ENCODE measurements at places on chromosomes 13 and 19. TPM values are rescaled to one million over a fixed set of nuclear protein-coding genes. Genes with fewer than 3 reads are reported as not detected.

GRCh38 chr19:2044709-2045500, 6.1 kb downstream of the MKNK2 start:
- H3K4me3 ChIP-seq: no peak overlapping the region
- H3K4me1 ChIP-seq: peaks cover 60% of the 10 kb centered on the region
- H3K27ac ChIP-seq: peak overlapping the region; percentile 45
- H3K36me3 ChIP-seq: peaks cover 29% of the 10 kb centered on the region
- H3K27me3 ChIP-seq: no peaks in the 10 kb centered on the region

Gene TJP3
- 1.7 TPM for total RNA-seq

DNA sequence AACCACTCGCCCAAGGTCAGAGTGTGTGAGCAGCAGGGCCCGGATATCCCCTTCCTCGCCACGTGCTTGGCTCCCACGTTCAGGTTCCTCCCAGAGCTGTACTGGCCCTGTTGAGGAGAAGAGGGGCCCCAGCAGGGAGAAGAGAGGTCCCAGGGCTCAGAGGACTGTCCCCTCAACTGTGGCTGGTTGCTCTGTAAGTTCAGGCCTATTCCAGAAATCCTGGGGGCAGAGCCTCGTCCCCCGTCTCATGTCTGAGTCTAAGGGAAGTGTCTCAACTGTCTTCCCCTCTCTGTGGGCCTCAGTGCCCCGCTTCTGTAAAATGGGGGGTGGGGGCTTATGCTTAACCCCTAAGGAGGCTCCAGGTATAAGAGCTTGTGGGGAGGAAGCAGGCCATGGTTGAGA, 3.9 kb downstream of the PPP5C start:
- peaks cover 67% of the 10 kb centered on the region for H3K4me1 ChIP-seq
- no peaks in the 10 kb centered on the region for H3K27me3 ChIP-seq
- peak overlapping the region; percentile 99 for H3K27ac ChIP-seq
- peak overlapping the region; percentile 83 for H3K4me3 ChIP-seq
- H3K36me3 ChIP-seq: peaks cover 52% of the 10 kb centered on the region

- H3K4me1 ChIP-seq: peaks cover 12% of the 10 kb centered on the region
- no peak overlapping the region for H3K27ac ChIP-seq
- H3K4me3 ChIP-seq: no peak overlapping the region
- H3K27me3 ChIP-seq: peaks cover 6% of the 10 kb centered on the region
Observed at GRCh38 chr13:91308299-91308698, 39.2 kb upstream of the MIR17HG start.

Gene WDR87
- not detected for total RNA-seq

Gene KLK2
- not detected for total RNA-seq

Gene KIR3DL2
- total RNA-seq: 0.75 TPM

Gene VWA8
- total RNA-seq: 13.5 TPM

Gene AMER2
- total RNA-seq: not detected

Gene KLK15
- not detected for total RNA-seq

- H3K4me3 ChIP-seq: no peak overlapping the region
- no peaks in the 10 kb centered on the region for H3K36me3 ChIP-seq
- DNase-seq: no peak
- H3K27ac ChIP-seq: no peak overlapping the region
- H3K27me3 ChIP-seq: no peaks in the 10 kb centered on the region
Observed at GRCh38 chr19:40304306-40304705, 19.2 kb upstream of the AKT2 start.

GRCh38 chr19:45812297-45812696, 2.8 kb downstream of the RSPH6A start:
- H3K4me3 ChIP-seq: no peak overlapping the region
- no peaks in the 10 kb centered on the region for H3K36me3 ChIP-seq
- DNase-seq: no peak
- H3K4me1 ChIP-seq: peaks cover 17% of the 10 kb centered on the region

Gene SUGP1
- 63.1 TPM for total RNA-seq

GRCh38 chr19:873084-873483, 13.6 kb downstream of the CFD start:
- DNase-seq: peak; percentile 86
- peak overlapping the region; percentile 65 for H3K27ac ChIP-seq
- no peaks in the 10 kb centered on the region for H3K27me3 ChIP-seq
- H3K4me3 ChIP-seq: peak overlapping the region; percentile 30

DNA sequence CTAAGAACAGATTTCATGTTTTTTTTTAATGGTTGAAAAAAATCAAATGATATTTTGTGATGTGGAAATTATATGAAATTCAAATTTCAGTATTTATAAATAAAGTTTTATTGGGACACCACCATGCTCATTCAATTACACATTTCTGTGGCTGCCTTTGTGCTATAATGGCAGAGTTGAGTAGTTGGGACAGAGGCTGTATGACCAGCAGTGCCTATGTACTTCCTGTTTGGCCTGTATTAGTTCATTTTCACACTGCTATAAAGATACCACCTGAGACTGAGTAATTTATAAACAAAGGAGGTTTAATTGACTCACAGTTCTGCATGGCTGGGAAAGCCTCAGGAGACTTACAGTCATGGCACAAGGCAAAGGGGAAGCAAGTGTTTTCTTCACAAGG, 33.6 kb downstream of the AKAP11 start:
- peaks cover 90% of the 10 kb centered on the region for H3K36me3 ChIP-seq
- no peak overlapping the region for H3K4me3 ChIP-seq
- H3K27me3 ChIP-seq: no peaks in the 10 kb centered on the region

Gene SLC5A5
- 2.0 TPM for total RNA-seq

DNA sequence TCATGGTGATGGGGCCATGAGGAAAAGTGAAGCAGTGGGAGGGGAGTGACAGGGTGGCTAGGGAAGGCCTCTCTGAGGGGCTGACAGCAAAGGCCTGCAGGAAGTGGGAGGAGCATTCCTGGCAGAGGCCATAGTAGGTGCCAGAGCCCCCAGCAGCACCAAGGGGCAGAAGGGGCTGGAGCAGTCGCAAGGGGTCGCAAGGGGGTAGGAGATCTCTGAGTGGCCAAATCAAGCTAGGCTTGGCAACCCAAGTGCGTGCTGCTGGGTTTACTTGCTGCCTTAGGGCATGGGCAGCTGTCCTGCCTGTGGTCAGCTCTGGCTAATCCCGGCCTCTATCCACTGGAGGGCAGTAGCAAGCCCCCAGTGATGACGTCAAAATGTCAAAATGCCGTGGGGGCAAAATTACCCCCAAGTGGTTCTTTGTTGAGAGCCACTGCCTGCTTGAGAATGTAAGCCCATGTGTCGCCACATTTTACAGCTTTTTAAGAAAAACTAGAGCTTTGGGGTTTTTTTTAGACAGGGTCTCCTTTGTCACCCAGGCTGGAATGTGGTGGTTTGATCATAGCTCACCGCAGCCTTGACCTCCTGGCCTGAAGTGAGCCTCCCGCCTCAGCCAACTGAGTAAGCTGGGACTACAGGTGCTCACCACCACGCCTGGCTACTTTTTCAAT, 11.8 kb downstream of the CCDC97 start:
- H3K27me3 ChIP-seq: no peaks in the 10 kb centered on the region
- peak overlapping the region; percentile 26 for H3K27ac ChIP-seq
- peaks cover 69% of the 10 kb centered on the region for H3K36me3 ChIP-seq
- peaks cover 40% of the 10 kb centered on the region for H3K4me1 ChIP-seq
- no peak for DNase-seq

DNA sequence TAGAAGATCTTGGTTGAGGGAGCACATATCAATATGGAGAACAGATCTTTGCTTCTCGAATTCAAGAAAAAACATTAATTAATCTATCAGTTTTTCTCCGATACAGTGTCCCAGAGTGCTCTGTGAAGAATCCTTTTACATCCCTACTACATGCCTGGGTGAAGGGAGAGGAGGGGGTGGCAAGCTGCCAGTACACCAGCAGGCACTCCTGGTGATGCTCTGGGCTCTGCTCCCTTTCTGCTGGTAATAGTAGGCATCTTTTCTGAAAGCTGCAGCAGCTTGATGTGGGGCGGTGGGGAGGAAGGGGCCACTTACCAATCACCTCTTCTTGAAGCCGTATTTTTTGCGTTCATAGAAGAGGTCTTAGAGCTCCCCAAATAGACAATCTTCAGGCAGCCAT, 30.7 kb downstream of the PBX4 start:
- H3K36me3 ChIP-seq: peaks cover 56% of the 10 kb centered on the region
- H3K27ac ChIP-seq: peak overlapping the region; percentile 93
- no peak for DNase-seq
- no peak overlapping the region for H3K4me3 ChIP-seq

- H3K27me3 ChIP-seq: peaks cover 39% of the 10 kb centered on the region
- H3K4me1 ChIP-seq: no peaks in the 10 kb centered on the region
- DNase-seq: no peak
- H3K27ac ChIP-seq: no peak overlapping the region
- no peak overlapping the region for H3K4me3 ChIP-seq
Observed at GRCh38 chr19:6568010-6568526, 22.9 kb downstream of the CD70 start.

DNA sequence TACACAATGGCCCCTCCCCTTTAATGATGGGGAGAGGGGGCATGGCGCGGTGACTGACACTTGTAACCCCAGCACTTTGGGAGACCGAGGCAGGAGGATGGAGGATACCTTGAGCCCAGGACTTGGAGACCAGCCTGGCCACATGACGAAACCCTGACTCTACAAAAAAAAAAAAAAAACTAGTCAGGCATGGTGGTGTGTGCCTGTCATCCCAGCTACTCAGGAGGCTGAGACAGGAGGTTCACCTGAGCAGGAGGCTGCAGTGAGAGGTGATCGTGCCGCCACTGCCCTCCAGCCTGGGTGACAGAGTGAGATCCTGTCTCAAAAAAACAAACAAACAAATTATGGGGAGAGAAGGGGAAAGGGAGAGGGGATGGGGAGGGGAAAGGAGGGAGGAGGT, 13.8 kb upstream of the ZBTB7A start:
- no peak overlapping the region for H3K4me3 ChIP-seq
- no peaks in the 10 kb centered on the region for H3K27me3 ChIP-seq
- H3K4me1 ChIP-seq: peaks cover 57% of the 10 kb centered on the region
- H3K36me3 ChIP-seq: no peaks in the 10 kb centered on the region
- DNase-seq: no peak

DNA sequence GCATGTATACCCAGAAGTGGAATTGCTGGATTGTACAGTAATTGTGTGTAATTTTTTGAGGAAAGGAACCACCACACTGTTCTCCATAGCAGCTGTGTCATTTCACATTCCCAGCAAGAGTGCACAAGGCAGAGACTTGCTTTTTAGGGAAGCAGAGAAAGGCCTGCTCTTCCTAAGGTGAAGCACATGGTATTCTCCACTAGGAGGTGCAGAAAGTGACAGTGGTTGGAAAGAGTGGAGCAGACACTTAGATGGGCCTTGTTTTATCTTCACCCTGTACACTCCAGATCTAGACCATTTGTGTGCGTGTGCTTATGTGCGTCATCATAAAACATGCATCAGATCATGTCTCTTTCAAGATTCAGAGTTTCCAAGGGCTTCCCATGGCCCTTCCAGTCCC, 35.0 kb downstream of the FAM124A start:
- no peak overlapping the region for H3K4me3 ChIP-seq
- H3K36me3 ChIP-seq: no peaks in the 10 kb centered on the region
- DNase-seq: no peak
- no peaks in the 10 kb centered on the region for H3K4me1 ChIP-seq
- H3K27me3 ChIP-seq: no peaks in the 10 kb centered on the region
- H3K27ac ChIP-seq: no peak overlapping the region

GRCh38 chr19:35268536-35269437, at the start of gene USF2:
USF2 (plus strand) TSS chr19:35268962; CDS start chr19:35269102, 140 bp downstream.
- H3K4me3 ChIP-seq: peak within 1 kb of the TSS; percentile 91
- DNase-seq: peak; percentile 71
- H3K27me3 ChIP-seq: no peaks in the 10 kb centered on the region
- H3K27ac ChIP-seq: peak within 1 kb of the TSS; percentile 88
- peaks cover 34% of the 10 kb centered on the region for H3K4me1 ChIP-seq
- H3K36me3 ChIP-seq: peaks cover 53% of the 10 kb centered on the region

DNA sequence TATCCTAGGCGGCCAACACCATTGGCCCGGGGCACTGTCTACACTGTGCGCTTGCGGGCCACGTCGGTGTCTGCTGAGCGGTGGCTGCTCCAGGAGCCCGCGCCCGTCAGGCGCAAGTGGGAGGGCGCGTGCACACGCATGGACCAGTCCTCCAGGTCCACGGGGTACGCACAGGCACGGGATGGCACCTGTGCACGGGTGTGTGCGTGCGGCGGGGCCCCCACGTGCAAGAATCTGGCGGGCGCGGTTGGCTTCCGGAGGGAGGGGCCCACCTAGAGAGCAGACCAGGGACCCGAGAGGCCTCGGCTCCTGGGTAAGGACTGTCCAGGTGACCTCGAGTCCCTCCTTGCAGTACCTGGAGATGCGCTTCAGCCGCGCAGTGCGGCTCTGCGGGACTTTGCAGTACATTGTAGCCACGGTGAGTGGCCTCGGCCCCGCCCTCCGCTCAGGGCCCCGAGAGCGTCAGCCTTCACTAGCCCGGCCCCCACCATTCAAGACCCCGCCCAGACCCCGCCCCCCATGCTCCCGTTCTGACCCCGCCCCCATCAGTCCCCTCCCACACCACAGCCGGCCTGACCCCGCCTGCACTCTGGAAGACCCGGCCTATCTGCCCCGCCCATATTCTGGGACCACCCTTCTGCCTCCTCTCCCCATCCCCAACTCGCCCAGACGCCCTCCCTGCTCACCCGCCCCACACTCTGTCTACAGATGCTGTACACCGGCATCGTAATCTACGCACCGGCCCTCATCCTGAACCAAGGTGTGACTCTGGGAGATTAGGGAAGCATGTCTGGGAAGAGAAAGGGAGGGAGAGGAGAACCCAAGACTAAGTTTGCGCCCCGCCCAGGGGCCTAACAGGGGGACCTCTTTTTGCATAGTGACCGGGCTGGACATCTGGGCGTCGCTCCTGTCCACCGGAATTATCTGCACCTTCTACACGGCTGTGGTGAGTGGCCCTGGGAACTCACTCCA, 2.3 kb downstream of the SLC5A5 start:
- H3K4me3 ChIP-seq: peak overlapping the region; percentile 89
- H3K36me3 ChIP-seq: peaks cover 3% of the 10 kb centered on the region
- H3K4me1 ChIP-seq: peaks cover 27% of the 10 kb centered on the region
- H3K27me3 ChIP-seq: no peaks in the 10 kb centered on the region

Gene ZNF180
- 9.7 TPM for total RNA-seq

GRCh38 chr19:20271215-20271926, 104.4 kb downstream of the ZNF486 start:
- DNase-seq: no peak
- H3K27me3 ChIP-seq: no peaks in the 10 kb centered on the region
- H3K4me1 ChIP-seq: no peaks in the 10 kb centered on the region
- H3K36me3 ChIP-seq: no peaks in the 10 kb centered on the region
- H3K4me3 ChIP-seq: no peak overlapping the region
- H3K27ac ChIP-seq: no peak overlapping the region

Gene ZNF560
- not detected for total RNA-seq

Data from activated CD4-positive, alpha-beta memory T cell treated with anti-CD3 and anti-CD28 coated beads, Interleukin-2, amount 10 ng/mL, durations not matched to agents 7 days and 5 days (primary cell).